ENCODE measurements at places on chromosomes 16 and 17. TPM values are rescaled to one million over a fixed set of nuclear protein-coding genes. Genes with fewer than 3 reads are reported as not detected.

The TNFRSF13B gene
- not detected for total RNA-seq

The SEPTIN12 gene
- total RNA-seq, result not detected

The SECTM1 gene
- total RNA-seq, result 70.6 TPM

The DPEP2 gene
- total RNA-seq, result not detected
